ENCODE measurements at places on chromosomes 5 and 9.

- no peak for DNase-seq
Measured at GRCh38 chr5:103357636-103358035, 99.1 kb downstream of the MACIR start.

- no peak for DNase-seq
Measured at GRCh38 chr9:38086496-38086895, 17.5 kb upstream of the SHB start.

GRCh38 chr9:107878462-107878861 is 388.9 kb upstream of the KLF4 start:
- no peak for DNase-seq

DNA sequence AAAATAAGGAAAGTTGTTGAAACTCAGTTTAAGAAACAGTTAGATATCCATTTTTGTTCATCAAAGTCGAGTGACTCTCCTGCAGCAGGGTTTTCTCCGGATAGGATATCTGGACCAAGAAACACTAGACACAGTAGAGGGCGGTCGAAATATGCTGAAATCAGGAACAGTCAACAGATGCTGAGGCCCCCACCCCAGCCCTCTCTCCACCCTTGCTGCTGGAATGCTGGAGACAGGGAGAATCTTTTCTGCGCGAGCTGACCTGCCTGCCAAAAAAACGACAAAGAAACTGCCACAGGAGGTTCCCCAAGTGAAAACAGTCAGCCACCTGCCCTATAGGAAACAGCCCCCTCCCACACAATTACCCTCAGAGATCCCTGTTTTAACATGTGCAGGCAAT is 4.3 kb upstream of the IL13 start:
- DNase-seq = no peak

- DNase-seq = no peak
Measured at GRCh38 chr5:15010936-15011335, 139.4 kb upstream of the ANKH start.

GRCh38 chr5:149766460-149767280 is 36.6 kb downstream of the PPARGC1B start:
- DNase-seq = no peak
